NCI-H1092 (cell line): ENCODE measurements at places on chromosomes 1 and 21.

DNA sequence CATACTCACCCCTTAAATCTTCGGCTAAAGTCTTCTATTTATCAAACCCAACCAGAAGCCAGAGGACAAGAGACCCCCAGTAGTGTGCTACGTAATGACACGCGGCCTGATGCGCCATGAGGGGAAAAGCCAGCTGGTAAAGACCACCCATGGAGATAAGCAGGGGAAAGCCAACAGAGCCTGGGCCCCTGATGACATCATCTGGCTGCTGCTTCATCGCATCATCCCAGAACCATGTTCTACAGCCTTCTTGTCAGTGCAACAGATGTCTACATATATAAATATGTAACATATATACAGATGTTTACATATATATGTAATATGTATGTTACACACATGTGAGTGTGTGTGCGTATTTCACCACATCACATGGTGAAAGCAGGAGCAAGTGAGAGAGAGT is 81.7 kb upstream of the VANGL1 start:
- DNase-seq, result no peak

- DNase-seq, result no peak
Measured at GRCh38 chr1:244160455-244161235, 109.6 kb downstream of the ZBTB18 start.

- DNase-seq, result no peak
Measured at GRCh38 chr1:31647106-31647505, 2.4 kb upstream of the PEF1 start.

GRCh38 chr1:25028587-25028906 is 98.5 kb upstream of the RUNX3 start:
- no peak for DNase-seq

GRCh38 chr1:55038974-55039341 is 390 bp upstream of the PCSK9 start:
- DNase-seq, result no peak

GRCh38 chr1:228488818-228489674 is 1.9 kb downstream of the RNF187 start:
- no peak for DNase-seq

DNA sequence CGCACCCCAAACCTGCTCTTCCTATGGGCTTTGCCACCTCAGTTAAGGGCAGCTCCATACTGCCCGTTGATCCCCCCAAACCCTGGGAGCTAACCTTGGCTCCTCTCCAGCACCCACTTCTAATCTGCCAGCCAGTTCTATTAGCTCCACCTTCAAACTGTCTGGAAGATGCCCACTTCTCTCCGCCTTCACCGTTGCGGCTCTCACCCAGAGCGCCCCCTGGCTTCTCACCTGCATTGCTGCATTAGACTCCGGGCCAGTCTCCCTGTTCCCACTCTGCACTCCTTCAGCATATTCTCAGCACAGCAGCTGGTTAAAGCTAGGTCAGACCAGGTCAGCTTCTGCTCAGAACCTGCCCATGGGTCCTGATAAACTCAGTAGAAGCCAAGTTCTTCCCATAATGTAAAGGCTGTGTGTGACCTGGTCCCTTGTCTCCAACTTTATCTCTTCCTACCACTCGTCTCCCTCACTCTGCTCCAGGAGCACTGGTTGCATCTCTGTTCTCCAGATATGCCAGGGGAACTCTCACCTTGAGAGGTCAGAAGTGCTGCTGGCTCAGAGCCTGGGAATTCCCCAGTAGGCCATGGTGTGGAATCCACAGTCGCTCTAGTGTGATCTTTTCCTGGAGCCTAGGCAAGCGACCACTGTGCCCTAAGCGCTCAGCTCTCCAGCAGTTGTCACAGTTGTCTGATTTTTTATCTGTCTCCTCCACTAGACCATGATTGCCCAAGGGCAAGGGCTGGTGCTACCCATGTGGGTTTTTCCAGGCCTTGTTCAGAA is 150.3 kb downstream of the HMGB4 start:
- DNase-seq, result no peak

DNA sequence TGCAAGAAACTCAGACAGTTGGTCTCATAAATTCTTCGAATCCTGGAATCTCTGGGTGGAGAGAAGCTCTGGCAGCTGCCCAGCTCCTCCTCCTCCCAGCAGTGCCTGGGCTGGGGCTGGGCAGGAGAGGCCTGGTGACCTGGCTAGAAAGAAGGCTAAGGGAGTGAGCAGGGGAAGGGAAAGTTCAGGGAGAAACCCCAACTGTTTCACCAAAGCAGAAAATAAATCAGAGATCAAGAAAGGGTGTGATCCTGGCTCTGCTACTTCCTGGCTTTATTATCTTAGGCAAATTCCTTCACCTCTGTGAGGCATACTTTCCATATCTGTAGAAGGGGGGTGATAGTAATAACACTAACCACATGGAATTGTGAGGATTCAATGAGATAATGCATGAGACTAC is 8.8 kb upstream of the COL16A1 start:
- no peak for DNase-seq

GRCh38 chr1:228862542-228863505 is 127.5 kb downstream of the RHOU start:
- DNase-seq, result no peak

- no peak for DNase-seq
Measured at GRCh38 chr1:15749399-15750291, 7.3 kb downstream of the TMEM82 start.

GRCh38 chr1:184624051-184624450 is 130.6 kb downstream of the EDEM3 start:
- no peak for DNase-seq

GRCh38 chr1:168410464-168410863 is 129.8 kb downstream of the TBX19 start:
- DNase-seq, result no peak
